T follicular helper cell (primary cell): ENCODE measurements at places on chromosomes 5 and 9.

GRCh38 chr5:111752426-111752965, 4.5 kb downstream of the NREP start:
- DNase-seq: no peak

DNA sequence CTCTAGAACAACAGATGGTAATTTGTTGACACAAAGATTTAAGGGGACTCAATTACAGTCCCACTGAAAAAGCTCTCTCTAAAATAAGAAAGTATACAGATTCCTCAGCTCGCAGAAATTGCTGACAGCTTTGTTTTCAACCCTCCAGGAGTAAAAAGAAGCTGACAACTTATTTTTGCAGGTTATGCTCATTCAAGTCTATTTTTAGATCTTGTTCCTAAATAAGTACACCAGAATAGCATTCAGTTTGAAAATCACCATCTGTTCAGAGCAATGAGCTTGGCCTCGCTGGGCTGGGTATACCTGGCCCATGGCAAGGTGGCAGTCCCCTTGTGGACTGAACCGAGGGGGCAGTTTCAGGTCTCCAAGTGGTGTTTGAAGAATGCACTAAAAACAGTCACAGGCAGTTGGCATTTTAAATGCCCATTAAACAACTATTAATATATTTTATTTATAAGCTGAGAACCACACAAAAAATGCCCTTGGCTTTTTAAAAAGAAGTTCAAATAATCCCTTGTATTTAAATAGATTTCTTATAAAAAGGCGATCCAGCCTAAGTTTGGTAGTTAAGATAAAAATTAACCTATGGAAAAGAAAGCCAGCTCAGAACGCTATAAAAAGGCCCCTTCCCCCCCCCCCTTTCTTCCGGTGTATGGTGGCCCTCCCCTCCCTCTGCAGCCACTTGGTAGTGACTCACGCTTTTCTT, 169.2 kb downstream of the AUH start:
- DNase-seq: peak; percentile 10

- DNase-seq: no peak
These were observed 92.2 kb upstream of the MAMDC2 start for GRCh38 chr9:69951411-69951810.

DNA sequence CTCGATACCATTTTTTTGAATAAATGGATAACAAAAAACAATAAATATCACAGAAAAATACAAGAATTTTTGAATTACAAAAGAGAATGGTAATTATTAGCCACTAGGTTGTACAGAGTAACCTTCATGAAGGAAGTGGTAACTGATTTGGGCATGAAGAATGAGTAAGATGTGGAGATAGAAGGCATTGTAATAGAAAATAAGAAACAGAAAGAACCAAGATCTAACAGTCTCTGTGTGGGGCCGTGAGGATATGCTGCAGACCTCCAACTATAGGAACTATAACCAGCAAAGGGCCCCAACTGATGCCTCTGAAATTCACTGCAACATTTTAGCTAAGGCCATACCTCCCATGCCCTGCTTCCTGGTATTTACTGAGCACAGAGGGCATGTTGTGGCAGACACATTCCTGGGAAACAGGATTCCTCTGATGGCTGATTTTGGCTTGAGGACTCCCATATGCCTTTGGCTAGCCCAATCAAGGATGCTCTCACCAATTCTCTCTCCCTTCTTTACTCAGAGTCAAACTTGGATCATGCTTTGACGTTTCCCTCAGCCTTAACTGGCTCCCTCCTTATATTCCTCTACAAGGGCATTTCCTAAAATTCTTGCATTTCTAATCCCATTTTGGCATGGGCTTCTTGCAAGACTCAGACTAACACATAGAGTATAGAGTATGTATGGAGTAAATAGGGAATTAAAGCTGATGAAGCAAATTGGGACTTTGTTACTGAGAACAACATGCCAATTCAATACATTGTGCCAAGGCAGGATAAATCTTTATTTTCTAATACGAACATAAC, 208.9 kb downstream of the PDE4D start:
- DNase-seq: no peak

DNA sequence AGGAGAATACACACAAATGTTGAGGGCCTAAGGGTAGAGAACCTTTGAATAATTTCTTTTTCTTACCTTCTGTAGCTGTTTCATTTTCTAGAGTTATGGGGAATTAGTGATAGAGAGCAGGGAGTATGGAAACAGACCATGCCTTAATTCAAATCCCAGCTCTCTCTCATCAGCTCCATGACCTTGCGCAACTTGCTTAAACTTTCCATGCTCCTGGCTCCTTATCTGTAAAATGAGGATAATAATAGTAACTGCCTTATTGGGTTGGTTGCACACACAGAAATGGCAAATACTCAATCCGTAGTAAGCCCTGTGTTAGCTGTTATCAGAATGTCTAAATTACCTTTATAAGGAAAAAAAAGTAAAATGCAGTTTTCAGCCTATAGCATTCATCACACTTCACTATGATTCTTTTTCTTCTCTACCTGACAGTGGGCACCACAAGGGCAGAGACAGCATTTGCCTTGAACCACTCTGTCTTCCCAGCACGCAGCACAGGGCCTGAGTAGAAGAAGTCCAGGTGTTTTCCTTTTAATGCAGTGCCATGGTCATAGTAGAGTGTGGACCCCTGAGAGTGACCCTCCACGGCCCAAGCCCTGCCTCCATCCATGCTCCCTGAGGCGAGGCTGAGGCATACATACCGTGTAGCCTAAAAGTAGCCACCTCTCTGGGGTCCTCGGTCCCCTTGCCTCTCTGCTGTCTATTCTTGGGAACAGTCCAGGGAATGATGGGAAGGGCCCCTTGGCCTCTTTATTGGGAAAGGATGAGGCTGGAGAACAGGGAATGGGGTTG, 17.4 kb downstream of the C5orf15 start:
- DNase-seq: no peak

- no peak for DNase-seq
These were observed 49.5 kb upstream of the SUSD1 start for GRCh38 chr9:112224401-112225289.

GRCh38 chr5:149215478-149216090, 56.1 kb upstream of the AFAP1L1 start:
- DNase-seq: no peak

DNA sequence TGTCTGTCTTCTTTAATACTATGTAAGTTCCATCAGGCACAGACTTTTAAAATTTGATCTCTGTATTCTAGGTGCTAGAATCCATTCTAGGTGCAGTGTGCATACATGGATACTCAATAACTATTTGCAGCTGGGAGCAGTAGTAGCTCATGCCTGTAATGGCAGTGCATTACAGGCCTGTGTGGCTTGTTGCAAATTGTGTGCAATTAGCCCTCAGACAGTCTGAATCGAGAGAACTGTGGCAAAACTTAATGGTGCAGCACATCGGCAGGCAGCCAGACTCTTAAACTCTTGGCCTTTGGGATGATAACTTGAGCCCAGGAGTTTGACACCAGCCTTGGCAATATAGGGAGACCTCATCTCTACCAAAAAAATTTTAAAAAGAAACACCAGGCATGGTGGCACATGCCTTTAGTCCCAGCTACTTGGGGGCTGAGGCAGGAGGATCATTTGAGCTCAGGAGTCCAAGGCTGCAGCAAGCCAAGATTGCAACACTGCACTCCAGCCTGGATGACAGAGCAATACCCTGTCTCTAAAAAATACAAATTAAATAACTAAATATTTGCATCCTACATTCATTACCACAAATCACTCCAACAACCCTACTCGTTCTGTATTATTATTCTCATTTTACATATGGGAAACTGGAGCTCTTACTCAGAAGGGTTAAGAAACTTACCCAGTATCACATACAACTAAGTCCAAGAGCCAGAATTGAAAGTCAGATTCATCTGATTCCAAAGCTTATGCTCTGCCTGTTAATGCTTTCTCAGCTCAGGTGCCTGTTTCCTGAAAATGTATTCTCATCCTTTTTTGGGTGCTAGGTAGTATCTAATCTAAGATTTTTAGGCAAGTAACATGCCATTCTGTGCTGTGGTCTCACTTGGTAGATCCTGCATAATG, 30.1 kb downstream of the PRKACG start:
- DNase-seq: no peak

- no peak for DNase-seq
These were observed 7.3 kb upstream of the MAN2A1 start for GRCh38 chr5:109682383-109682782.

GRCh38 chr9:1550636-1551035, 464.5 kb upstream of the SMARCA2 start:
- no peak for DNase-seq

GRCh38 chr5:53480416-53481158, at the start of gene FST:
Gene FST (plus strand): TSS chr5:53480629. CDS start chr5:53480792, 163 bp downstream.
- DNase-seq: no peak

- DNase-seq: no peak
These were observed 383.5 kb downstream of the ARHGEF28 start for GRCh38 chr5:74009502-74009901.

DNA sequence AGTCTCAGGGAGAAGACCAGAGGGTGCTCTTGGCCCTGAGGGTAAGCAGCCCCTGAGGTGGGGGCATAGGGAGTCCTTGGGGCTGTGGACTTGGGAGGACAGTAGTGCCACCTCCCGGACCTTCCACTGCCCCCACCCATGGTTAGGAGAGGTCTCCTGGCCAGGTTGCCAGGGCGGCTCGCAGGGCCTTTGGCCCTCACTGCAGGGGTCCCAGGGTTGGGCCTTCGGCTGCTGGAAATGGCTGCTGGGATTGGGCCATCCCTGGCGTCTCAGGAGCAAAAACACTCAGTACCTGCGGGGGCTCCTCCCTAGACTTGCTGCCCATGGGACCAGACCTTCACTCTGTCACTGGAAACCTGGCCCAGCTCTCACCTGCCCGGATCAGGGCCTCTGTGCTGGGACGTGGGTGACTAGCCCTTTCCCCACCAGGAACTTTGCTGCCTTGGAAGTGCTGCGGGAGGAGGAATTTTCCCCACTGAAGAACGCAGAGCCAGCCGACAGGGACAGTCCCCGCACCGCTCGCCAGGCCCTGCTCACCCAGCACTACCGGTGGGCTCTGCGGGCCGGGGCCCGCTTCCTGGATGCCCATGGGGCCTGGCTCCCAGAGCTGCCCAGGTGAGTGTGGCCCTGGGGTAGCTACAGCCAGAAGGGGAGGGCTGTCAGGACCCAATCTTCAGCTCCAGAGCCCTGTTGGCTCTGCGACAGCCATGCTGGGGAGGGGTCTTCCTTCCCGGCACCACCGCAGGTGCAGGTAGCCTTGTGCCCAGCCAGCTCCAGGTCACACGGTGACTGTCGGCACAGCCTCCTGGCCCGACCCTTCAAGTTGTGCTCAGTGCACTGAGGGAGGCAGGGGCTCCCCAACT, 3.2 kb downstream of the UAP1L1 start:
- no peak for DNase-seq

GRCh38 chr9:4226331-4227250, 73.3 kb downstream of the GLIS3 start:
- no peak for DNase-seq

DNA sequence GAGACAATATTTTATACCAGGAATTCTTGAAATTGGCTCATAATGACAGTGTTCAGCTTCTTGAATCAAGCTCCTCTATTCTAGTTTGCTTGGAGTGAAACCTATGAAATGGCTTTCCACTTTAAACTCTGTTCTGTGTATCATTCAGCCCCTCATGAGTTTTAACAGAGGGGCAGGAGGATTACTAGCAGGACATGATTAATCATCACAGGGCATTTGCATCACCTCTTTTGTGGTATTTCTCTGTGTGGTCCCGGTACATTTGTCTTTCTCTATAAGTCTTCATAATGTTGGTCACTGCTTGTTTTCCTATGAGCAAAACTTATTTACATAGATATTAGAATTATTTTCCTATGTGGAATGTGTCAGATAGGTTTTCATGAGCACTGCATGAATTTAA, 21.2 kb downstream of the CAST start:
- no peak for DNase-seq

DNA sequence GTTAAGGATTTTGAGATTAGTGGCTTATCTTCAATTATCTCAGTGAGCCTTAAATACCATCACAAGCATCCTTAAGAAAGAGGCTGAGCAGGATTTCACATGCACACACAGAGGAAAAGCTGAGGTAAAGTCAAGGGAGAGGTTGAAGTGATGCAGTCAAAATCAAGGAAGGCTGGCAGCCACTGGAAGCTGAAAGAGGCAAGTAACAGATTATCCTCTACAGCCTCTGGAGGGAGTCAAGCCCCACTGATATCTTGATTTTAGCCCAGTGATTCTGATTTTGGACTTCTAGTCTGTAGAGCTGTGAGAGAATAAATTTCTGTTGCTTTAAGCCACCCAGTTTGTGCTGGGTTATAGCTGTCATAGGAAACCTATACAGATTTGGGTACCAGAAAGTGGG, 80.1 kb downstream of the ANKRD31 start:
- no peak for DNase-seq

GRCh38 chr5:66908230-66908629, 288.4 kb downstream of the CD180 start:
- DNase-seq: no peak

GRCh38 chr5:943201-943917, 50.7 kb downstream of the TRIP13 start:
- no peak for DNase-seq

- no peak for DNase-seq
These were observed 28.3 kb upstream of the CER1 start for GRCh38 chr9:14750821-14751220.

DNA sequence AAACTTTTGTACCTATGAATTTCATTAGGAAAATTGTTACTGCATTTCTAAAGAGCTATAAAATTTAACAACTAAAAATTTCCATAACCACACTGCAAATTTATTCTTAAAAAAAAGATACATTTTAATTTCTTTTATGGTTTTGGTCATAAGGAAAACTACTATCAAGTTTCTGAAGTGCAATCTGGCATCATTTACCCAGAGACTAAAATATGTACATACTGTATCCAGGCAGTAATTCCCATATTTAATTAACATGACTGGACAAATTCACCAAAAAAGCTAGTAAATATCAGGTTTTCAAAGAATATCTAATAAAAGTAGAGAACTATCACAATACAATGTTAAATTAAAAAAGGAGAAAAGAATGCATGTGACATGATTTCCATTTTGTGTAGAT, 20.7 kb downstream of the PUM3 start:
- no peak for DNase-seq

- DNase-seq: no peak
These were observed 159.6 kb downstream of the TLE4 start for GRCh38 chr9:79731171-79731890.

DNA sequence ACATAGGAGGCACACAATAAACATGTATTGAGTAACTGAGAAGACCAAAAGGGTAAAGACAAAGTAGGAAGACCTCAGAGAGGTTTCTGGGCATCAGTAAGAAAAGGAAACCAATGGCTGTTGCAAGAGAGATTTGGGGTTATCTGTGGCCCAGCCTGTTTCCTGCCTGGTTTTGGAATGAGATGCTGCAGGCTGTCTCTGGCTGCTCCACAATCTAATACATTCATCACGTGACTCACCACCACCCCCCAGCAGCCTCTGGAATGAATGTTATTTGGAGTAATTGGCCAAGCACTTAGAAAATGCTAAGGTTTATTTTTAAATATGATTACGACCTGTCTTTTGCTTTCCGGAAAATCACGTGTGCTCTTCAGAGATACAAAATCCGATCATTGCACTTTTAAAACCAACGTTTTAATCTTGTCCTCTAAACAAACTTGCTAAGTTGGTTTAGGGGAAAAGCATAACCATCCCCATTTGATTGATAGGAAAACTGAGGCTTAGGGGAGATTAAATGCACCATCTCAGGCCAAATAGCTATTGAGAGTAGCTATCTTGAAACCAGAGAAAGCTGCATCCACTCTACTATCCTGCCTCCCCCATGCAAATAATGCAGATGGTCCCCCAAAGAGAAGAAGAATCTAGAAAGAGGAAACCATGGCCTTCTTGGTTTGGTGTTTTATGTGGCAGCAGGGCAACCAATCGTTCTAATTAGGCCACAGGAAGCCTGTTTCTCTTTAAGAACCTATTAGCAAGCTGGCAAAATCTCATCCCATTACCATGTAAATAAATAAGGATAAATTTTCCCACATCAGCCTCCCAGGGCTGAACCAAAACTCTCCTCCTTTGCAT, 151.8 kb upstream of the ADRA1B start:
- no peak for DNase-seq
